ENCODE measurements at places on chromosomes 4 and X.

GRCh38 chrX:45850775-45851433, 650.2 kb upstream of the DIPK2B start:
- DNase-seq, result peak; percentile 52

DNA sequence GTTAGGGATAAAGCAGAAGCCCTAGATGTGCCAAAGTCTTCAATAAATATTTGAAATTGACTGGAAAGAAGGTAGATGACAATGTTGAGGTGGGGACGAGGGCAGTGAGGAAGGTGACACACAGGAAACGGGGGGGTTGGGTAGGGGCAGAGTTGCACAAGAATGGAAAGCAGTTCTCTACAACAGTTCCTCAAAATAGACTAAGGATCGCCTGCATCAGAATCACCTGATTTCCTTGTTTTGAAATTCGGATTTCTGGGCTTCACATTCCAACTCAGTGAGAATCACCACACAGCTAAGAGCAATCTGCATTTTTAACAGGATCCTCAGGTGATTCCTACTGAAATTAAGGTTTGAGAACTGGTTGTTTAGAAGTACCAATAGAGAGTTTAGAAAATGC, 70.6 kb downstream of the ARFIP1 start:
- DNase-seq, result peak; percentile 61

GRCh38 chrX:7170898-7171297, 22.9 kb upstream of the PUDP start:
- peak; percentile 59 for DNase-seq

DNA sequence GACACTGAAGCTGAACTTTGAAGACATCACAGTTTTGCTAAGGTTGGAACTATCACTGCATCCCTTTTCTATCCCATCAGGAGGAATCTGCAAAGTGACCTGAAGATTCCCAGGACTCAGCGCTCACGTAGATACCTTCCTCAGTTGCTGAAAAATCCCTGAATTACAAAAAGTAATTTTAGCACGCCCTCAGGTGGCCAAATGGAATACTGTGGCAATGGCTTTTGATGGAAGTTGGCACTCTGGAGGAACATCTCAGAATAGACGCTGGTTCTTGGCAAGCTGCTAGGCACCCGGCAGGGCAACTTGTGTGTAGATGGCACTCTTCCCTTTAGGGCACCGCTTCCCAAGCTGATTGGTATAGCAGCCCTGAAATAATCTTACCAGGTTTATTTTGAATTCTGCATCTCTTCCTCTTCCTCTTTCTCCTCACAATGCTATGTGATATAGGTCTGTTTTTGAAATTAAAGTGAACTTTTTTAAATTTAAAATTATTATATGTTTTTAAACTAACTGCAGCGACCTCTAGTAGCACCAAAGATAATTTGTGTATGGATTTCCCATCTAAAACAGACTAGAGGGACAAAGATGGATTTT, 16.3 kb upstream of the ESX1 start:
- peak; percentile 68 for DNase-seq

DNA sequence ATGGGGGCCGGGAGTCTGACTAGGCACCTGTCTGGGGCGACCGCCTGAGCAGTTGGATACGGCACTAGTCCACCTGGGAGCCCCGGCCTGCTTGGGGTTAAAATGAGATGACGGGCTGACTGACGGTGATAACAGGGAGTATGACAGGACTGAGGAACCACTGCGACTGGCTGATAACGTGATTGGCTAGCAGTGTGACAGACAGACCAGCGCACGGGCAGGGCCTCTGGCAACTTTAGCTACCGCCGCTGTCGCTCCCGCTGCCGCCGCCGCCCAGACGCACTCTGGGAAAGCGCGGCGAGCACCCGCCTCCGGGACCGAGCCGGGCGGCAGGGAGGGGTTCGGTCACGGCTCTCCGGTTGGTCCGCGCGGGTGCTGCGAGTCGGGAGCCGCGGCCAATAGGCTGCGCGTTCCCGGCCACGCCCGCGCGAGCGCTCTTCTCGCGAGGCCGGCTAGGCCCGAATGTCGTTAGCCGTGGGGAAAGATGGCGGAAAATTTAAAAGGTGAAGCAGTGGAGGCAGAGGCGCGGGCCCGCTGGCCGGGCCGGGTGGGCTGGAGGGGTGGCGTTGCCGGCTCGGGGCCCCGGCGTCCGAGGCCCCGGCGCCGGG, at the start of gene SUV39H1:
Gene SUV39H1 (plus strand): TSS at position 434 of the 608 bp plus-strand sequence. CDS start 51 bp downstream, at position 485.
- DNase-seq, result peak; percentile 84

DNA sequence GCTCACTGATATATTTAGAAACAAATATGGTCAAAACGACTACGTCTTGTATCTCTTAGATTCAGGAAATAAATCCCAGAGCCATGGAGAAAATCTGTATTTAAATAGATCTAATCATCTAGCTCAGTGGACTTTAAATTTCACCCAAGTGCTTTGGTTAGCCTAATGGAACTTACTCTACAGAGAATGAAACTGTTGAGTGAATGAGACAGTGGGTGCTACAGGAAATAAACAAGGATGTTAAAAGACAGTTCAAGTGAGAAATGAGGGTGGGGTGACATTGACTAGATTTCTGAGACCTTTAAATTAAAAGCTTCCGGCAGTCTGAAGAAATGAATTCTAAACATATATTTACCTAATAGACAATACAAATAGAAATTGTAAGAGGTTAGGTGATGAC, 2197.0 kb downstream of the ARAP2 start:
- DNase-seq, result no peak

- no peak for DNase-seq
Measured at GRCh38 chr4:2866891-2867290, 23.2 kb downstream of the ADD1 start.

DNA sequence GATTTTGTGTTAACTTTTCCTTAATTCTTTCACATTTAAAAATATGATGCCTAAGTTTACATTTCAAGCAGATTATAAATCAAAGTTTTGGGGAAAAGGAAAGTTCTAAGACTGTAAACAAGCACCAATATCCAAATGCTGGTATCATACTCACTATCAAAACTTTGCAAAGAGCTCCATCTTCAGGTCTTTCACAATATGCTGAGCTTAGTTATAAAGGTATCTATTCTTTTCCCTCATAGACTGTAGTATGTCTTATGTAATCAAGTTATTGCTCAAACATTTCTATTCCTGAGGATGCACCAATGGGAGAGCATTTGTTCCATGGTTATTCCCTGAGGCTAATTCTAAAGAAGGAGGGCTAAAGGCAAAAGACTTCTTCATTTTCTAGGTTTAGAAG, 207.9 kb upstream of the FAM241A start:
- DNase-seq, result peak; percentile 69

- no peak for DNase-seq
Measured at GRCh38 chr4:8079031-8079885, 79.4 kb downstream of the ABLIM2 start.

- DNase-seq, result no peak
Measured at GRCh38 chr4:184145596-184145995, 72.1 kb downstream of the ENPP6 start.

DNA sequence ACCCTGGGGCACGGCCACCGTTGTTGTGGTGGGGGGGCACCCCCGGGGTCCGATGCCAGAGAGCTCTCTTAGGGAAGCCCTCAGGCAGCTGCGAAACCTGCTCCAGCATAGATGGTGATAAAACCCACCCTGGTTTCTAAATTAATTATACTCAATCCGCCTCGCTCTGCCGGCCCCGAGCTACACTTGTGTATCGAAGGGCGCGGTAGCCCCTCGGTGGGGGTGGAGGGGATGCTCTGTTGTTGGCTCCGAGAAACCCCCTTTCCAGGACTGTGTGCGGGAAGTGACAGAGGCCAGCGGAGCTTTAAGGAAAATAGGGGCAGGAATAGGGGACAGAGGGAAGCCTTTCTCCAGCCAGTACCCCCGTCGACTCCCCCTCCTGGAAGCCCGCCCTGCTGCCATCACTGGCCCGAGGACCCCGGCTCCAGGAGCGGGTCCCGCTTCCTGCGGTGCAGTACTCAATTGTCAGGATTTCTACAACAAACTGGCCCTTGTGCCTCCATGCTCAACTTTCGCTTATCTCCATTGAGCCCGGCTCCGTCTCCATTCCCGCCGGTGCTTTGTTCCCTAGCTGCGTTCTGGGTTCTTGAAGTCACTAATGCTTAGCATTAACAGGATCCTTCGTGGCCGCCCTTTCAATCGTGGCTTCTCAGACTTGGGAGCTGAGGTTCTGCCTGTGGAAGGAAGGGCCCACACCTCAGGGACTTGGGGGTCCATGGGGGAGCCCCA, 408.2 kb downstream of the BCOR start:
- no peak for DNase-seq

- DNase-seq, result no peak
Measured at GRCh38 chr4:4377732-4378460, 9.0 kb upstream of the NSG1 start.

DNA sequence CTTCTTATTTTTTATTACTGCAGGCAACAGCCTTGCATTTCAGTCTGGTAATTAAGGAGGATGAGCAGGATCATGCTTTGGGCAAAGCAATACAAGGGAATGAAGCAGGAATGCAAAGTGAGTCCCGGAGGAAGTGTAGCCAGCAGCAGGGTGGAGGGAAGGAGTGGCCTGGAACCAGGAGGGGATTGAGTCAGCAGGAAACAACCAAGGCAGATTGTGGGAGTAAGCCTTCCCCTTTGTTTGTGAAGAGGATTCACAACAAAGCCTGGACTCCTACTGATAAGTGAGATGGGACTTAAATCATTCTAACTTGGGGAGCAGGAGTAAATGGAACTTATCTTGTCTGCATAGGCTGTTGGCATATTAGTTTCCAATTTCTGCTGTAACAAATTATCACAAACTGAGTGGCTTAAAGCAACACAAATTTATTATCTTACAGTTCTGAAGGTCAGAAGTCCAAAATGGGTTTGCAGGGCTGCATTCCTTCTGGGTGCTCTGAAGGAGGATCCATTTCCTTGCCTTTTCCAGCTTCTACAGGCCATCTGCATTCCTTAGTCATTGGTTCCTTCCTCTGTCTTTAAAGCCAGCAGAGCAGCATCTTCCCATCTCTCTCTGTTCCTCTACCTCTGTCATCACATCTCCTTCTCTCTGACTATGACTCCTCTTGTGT, 93.2 kb upstream of the AP1S2 start:
- DNase-seq, result peak; percentile 76

DNA sequence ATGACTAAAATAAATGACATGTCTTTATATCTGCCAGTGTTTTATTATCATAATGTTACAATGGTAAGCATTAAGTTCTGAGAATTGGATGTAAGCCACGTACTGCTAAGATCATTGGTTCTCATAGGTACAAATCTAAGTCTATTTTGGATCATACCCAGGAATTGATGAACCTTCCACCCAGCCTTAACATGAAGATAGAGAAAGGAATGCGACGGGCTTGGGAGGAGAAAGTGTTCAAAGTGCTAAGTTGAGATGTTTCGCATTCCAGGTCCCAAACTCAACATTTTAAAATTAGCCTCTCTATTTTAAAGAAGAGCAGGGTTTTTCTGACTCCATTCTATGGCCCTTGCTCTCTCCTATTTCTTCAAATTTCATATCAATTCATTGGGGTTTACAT, 54.9 kb upstream of the FRAS1 start:
- DNase-seq, result no peak

GRCh38 chr4:7187168-7187535, 5.2 kb upstream of the SORCS2 start:
- DNase-seq, result no peak

DNA sequence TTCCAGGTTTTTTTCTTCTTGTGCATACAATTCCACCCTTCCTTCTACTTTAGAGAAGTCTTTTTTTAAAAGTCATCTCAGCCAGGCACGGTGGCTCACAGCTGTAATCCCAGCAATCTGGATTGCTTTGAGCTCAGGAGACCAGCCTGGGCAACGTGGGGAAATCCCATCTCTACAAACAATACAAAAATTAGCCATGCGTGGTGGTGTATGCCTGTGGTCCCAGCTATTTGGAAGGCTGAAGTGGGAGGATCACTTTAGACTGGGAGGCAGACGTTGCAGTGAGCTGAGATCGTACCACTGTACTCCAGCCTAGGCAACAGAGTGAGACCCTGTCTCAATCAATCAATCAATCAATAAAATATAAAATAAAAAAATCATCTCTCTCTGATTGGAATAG, 14.8 kb downstream of the ELOVL6 start:
- no peak for DNase-seq

- DNase-seq, result no peak
Measured at GRCh38 chrX:20451929-20452328, 185.2 kb upstream of the RPS6KA3 start.

GRCh38 chr4:67697860-67698687, 2.9 kb downstream of the UBA6 start:
- no peak for DNase-seq

DNA sequence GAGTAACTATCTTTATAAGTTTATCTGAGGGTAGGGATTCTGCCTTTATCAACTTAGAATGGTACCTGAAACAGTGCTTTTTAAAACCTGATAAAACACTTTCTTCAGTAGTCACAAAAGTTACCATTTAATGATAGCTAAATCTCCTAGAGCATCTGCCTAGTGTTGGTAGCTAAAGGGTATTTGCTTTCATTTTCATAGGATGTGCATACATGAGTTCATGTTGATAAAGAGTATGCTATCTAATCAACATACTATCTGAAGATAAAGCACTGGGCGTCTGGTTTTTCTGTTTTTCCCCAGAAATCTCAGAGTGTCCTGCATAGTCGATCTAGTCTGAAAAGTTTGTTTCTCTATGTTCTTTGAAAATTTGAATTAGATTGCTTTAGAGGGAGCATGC, 75.1 kb downstream of the ADGRL3 start:
- no peak for DNase-seq

DNA sequence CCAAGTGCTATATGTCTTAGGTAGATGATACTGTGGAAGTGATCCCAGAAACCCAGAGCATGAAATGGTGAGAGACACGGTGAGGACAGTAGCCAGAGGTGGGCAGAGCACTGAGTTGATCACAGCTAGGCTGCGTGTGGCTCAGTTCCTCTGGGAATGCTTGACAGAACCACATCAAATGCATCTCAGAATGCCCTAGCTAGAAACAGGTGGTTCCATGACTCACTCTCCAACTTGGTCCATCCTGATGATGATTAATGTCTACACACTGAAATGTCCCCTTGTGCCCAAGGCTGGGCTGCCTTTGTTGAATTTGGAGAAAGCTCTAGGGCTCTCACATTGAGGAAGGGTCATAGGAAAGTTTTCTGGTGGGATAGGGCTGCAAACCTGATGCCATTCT, 113.6 kb downstream of the ZNF518B start:
- DNase-seq, result no peak

- DNase-seq, result peak; percentile 62
Measured at GRCh38 chrX:134670134-134670924, 12.1 kb upstream of the PLAC1 start.

DNA sequence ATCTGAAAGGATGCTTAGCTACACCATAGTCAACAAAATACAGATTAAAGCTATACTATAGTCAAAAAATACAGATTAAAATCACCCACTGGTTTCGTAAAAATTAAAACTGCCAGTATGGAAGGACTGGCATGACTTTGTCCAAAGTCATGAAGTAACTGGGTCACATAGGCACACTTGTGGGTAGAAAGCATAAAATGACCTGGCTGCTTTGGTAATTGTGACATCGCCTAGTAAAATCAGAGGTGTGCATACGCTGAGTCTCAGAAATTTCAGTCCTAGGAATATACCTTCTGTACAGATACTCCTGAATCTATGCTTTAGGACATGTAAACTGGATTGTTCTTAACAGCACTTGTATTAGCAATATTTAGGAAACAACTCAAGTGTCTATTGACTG, 28.1 kb downstream of the CLNK start:
- no peak for DNase-seq

All from MCF 10A (cell line).